ENCODE measurements at places on chromosomes 4 and X.

- DNase-seq: no peak
These were observed 12.7 kb upstream of the MCUB start for GRCh38 chr4:109547394-109547793.

- DNase-seq: no peak
These were observed 669 bp downstream of the IRF2 start for GRCh38 chr4:184473499-184474262.

- no peak for DNase-seq
These were observed 326.3 kb downstream of the RAPGEF2 start for GRCh38 chr4:159428975-159429692.

- DNase-seq: no peak
These were observed 56.2 kb downstream of the UGT2B10 start for GRCh38 chr4:68871809-68872642.

DNA sequence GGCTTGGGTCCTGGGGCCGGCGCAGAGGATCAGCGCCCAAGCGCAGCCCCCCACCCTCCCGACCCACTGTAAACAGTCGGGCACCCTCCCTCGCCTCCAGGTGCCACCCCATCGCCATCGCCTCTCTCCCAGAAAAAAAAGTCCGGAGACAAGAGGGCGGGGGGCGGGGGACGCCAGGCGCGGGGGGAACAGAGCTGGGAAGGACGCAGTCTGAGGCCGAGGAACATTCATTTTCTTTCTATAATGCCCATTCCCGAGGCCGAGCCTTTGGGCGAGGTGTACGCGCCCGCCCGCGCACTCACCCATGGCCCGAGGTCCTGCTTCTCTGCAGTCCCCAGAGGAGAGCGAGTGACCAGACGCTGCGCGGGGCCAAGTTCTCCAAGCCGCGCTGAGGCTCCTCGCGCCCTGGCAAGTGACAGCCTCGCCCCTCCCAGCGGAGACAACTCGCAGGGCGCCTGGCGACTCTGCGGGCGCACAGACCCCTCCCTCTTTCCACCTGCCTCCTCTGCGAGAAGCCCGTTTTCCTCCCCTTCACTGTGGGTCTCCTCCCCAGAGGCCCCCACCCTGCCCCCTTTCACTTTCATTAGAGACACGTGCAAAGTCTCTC is 63.5 kb upstream of the WDR17 start:
- DNase-seq: peak; percentile 37

DNA sequence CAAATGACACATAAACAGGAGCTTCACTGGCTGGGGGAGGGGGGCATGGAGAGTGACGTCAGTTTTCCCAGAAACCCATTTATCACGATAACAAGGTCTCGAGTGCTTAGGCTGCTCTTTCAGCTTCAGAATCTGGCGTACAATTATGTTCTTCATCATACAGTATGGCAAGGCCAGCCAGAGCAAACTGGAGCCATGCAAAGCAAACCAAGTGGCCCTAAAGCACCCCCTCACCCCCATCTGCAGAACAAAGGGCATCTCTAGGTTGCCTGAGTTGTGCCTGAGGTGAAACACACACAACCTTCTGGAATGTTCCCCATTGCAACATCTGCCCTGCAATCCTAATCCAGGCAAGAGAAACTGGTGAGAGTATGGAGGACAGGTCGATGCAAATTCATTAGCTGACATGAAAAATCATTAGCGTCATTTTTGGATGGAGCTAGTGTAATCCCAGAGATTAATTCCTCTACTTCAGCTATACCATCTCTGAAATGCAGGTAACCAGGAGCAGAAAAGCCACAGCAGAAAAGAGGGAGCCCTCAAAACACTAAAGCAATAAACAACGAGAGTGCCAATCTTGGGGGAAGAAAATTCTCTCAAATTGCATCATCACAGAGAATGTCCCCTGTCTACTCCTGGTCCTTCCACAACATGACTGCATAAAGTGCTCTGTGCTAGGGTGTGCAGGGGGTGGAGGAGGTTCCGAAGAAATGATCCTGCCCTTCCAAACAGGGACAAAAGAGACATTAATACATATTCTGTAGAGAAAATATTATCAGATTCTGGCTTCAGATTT is 1.8 kb downstream of the SEPTIN6 start:
- DNase-seq: no peak

DNA sequence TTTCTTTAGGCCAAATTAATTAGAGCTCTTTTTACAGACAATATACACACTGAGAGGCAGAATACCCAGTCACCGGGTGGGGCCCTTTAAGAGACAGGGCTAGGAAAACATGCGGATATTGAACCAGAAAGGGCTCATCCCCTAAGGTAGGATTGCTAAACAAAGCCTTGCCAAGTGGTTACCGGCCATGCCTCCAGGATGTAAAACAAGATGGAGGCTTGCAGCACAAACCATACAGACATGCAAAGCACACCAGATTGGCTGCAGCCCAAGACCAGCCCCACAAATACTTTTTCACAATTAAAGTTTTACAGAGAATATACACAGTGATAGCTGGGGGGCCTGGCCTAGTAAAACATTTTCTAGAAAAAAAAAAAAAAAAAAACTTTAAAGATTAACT is 210.0 kb downstream of the KLHL4 start:
- DNase-seq: no peak

DNA sequence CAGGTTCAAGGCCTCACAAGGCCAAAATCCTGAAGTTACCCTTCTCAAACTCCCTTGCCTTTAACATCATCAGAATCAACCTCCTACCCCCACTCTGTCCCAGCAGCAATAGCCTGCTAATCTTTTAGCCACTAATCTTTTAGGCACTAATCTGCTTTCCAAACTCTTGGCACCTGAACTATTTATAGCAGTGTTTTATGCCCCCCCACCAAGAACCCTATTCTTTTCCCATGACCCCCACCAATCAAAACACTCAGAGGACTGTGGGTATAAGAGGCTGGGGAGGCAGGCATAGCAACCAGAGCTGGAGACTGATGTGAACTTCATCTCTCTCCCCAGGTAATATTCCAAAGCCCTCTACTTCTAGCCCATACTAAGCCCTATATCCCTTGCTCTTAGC is at the start of gene ARR3:
Gene ARR3 (plus strand): TSS at position 301 of the 400 bp plus-strand sequence. CDS start 1,052 bp downstream, outside the sequence.
- no peak for DNase-seq

GRCh38 chr4:88418411-88418810 is 38.5 kb upstream of the HERC5 start:
- no peak for DNase-seq

DNA sequence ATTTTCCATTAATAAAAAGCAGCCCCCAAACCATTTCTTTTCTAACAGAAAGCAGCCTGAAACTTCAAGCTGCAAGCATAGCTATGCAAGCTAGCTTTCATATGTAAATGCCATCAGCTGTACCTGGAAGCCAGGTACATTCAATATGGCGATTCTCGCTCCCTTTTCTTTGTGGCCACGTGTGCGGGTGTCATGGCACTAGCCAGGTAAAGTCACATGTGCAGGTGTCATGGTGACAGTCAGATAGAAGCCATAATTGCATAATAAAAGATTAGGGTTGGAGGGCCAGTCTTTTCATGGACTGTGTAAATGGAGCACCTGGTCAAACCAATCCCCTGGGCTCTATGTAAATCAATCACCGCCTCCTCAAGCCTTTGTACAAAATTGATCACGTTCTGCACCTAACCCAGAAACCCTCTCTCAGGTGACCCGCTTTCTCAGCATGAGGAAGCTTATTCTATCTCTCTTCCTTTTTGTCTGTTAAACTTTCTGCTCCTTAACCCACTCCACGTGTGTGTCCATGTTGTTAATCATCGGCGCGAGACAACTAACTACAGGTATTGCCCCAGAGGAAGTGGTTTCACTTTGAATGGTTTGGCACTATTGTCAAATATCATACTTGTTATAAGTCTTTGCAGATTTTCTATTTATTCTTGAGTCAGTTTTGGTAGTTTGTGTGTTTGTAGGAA is 18.0 kb upstream of the RHOXF2 start:
- no peak for DNase-seq

DNA sequence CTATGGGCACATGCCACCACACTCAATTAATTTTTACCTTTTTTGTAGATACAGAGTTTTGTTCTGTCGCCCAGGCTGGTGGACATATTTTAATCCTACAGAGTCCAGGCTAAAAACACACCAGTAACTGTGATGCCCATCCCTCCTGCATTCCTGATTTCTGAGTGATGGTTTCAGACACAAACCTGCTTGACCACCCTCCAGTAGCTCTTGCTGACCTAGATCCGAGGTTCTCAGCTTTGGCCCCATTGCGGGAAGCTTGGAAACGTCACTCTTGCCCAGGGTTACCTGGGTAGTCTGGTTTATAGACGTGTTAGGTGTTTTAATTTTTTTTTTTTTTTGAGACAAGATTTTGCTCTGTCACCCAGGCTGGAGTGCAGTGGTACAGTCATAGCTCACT is 7.5 kb downstream of the CD99 start:
- DNase-seq: no peak

DNA sequence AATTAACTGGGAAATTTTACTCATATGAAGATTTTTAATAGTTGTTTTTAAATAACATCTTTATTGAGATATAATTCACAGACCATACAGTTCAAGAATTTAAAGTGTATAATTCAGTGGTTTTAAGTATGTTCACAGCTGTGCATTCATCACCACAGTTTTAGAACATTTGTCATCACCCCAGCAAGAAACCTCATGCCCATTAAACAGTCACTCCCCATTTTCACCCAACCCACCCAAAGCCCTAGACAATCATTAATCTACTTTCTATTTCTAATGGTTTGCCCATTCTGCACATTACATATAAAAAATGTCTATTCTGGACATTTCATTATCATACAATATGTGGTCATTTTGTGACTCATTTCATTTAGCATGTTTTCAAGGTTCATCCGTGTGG is 2.8 kb downstream of the UPRT start:
- no peak for DNase-seq

- DNase-seq: no peak
These were observed 6.6 kb downstream of the SCML1 start for GRCh38 chrX:17743913-17744312.

- DNase-seq: no peak
These were observed 25.3 kb upstream of the NWD2 start for GRCh38 chr4:37219242-37219641.

DNA sequence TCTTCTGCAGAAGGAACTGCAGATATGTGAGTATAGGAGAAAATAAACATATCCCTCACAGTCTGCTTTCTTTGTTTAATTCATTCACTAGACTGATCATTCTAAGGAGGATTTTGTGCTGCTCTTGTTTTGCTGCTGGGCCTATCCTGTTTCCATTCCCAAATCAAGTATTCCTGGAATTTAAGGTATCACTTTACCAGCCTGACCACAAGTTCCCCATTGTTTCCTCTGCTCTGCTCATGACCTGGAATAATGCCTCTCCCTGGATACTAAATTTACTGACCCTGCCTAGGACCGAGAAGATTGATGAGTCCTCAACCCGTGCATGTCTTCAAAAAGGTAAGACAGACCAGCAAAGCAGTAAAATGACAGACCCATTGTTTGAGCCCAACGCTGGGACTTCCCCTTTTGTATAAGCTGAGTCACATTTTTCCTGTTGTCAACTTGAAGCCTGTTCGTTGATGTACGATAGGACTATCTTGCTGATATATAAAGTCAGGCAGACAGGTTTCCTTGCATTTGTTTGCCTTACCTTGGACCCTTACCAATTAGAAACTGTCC is 85.5 kb upstream of the TET2 start:
- no peak for DNase-seq

GRCh38 chr4:41069838-41070237 is 144.5 kb downstream of the APBB2 start:
- DNase-seq: no peak

- no peak for DNase-seq
These were observed 317 bp downstream of the CMC4 start for GRCh38 chrX:155070663-155070974.

DNA sequence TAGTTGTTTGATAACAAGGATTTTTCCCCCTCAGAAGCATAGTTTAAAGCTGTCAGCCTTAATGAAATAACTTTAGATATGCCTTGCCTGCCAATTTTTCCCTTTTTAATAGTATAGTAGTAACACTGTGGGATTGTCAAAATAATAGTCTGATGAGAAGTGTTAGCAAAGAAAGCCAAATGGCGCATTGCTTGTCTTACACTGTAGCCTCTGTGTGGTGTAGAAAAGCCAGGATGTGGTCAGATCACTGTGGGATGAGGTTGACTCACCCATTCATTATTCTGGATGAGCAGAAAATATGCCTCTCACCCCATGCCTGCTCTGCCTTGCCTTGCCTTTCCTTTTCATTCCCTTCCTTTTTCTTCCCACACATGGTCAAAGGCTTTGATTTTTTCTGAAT is 257.8 kb upstream of the NRK start:
- no peak for DNase-seq

- no peak for DNase-seq
These were observed 428.6 kb downstream of the TMA16 start for GRCh38 chr4:163923092-163923491.

GRCh38 chr4:165662341-165662740 is 210.7 kb upstream of the TLL1 start:
- DNase-seq: no peak

DNA sequence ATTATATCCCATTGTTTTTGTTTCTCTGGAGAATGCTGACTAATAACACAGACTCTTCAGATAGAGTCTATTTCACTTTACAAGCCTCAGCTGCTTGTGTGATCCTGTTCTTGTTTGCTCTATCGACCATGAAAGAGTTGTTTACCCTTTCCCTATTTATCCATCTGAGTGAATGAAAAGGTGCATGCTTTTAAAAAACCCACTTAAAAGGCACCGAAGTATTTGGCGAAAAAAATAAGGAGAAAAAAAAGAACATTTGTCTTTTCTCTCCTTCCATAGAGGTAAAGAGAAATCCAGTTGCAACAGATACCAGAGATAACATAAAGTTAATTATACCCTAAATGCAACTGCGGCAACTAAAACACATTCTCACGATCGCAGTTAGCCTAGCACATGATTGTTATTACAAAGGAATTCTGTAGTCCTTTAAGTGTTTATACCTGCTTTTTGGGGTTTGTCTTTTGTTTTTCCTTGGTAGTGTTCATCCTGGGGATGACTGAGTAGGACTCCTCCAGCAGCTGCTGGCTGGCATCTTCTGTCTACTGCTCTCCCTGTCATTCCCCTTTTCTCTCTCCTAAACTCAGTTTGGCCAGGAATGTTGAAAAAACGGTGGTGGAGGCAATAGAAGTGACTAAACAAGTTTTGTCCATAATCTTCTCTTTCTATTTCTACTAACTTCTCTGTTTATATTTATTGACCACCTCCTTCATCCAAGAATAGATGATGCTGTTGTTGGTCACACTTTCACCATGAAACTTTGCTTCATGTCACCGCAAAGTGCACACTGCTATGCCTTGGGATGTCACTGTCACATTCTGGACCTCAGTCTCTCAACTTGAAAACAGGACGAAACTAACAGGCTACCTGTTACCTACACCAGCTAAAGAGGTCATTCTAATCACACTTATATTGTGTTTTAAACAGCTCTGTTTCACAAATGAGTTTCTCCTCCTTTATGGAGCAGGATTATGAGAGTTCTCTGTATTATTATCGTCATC is 41.9 kb upstream of the FRAS1 start:
- DNase-seq: no peak

- DNase-seq: no peak
These were observed 22.2 kb upstream of the ATP6AP2 start for GRCh38 chrX:40558590-40558989.

DNA sequence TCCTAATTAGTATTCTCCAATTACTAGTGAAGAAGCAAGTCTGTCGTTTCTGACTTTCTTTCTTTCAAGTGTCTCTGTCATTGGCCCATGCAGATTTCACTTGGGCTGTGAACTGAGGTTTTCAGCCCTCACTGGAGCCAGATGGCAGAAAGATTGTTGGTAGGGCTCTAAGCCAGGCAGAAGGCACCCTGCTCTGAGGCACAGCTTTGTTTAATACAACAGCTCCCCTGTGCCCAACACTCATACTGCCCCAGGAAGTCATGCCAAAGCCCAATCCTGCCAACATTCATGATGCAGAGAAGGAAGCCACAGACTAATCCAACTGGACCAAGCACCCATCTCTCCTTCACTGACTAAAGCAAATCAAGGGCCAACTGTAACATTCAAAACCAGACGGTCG is 117.1 kb upstream of the FRG1 start:
- DNase-seq: peak; percentile 90

All from amygdala (tissue), 56 donors.